ENCODE measurements at places on chromosomes 1 and 21.

GRCh38 chr1:178688244-178688643 lies 36.8 kb upstream of the RALGPS2 start:
- DNase-seq, result no peak

DNA sequence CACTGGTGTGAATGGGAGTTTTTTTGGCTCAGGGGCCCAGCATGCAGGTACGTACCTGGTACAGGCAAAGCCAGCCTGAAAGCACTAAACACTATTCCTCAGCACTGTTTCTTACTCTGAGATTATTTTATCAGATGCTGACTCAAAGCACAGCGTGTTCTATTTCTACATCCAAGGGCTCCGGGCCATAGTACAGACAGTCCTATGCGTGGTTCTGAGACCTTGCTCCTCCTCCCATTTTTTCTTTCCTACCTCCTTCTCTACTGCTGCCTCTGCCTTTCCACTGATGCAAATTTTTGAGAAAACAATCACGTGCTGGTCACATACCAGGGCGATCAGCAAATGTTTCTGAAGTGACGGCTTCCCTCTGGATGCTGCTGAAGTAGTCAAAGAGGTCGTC lies 36.3 kb downstream of the PDPN start:
- no peak for DNase-seq

- DNase-seq, result no peak
These were observed 120.2 kb downstream of the TLR5 start for GRCh38 chr1:223022641-223023473.

DNA sequence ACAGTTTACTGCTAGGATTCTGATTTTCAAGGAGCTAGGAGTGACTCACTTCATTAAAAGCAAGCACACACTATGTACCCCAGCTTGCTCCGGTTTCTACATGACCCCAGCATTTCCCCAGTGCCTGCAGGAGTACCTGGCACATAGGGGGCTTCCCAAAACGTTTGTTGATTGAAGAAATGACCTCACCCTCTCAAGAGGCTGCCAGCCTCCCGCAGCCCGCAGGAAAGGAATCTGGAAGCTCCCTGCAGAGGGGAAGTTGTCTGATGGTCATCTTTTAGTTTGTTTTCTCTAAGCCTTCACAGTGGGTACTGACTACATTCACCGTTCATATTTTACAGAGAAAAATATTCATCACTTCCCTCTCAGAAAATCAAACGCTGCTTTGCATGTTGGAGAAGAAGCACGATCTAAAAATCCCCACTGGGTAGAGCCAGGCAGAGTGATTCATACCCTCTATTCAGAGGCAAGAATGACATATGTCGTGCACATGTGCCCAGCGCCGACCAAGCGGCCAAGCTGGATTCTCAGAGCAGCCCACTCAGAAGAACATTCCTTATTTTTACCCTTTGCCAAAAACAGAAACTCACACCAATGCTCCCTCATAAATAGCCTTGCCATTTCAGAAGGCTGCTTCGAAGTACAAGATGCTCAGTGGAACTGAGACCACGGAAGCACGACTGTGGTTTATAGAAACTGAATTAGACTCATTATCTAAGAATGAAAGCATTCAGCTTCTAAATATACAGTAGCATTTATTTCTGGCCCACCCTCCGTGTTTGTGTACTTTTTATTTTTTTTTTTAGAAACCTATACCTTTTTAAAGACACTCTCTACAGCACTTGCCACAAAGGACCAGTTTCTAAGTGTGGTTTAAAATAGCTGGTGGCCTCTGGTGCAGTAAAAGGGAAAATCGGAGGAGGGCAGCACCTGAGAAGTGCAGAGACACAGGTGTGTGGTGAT lies 143.2 kb downstream of the MIS18A start:
- DNase-seq, result no peak

GRCh38 chr1:230011333-230012092 lies 55.5 kb upstream of the GALNT2 start:
- DNase-seq, result no peak

DNA sequence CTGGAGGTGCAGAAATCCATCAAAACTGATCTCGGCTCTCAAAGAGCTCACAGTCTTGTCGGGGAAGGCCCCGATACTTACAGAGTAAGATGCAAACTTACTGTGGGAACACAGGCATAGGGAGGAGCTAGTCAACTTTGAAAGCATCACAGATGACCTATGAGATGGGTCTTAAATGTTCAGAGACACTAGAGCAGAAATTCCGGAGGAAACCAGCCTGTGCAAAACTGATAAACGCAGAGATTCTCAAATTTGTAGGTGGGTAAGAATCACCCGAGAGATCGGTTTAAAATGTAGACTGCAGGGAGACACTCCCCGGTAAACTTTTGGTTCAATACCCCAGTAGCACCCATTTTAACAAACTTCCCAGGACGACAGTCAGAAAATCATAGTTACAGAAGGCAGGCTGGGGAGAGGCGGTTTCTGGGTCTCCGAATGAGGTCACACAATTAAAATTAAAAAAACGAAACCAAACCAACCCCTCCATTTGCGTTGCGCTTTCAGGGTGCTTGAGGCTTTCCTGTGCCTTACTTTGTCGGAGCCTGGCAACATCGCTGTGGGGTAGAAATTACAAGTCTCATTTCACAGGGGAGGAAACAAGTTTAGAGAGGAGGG lies 755 bp upstream of the THRAP3 start:
- peak; percentile 70 for DNase-seq

DNA sequence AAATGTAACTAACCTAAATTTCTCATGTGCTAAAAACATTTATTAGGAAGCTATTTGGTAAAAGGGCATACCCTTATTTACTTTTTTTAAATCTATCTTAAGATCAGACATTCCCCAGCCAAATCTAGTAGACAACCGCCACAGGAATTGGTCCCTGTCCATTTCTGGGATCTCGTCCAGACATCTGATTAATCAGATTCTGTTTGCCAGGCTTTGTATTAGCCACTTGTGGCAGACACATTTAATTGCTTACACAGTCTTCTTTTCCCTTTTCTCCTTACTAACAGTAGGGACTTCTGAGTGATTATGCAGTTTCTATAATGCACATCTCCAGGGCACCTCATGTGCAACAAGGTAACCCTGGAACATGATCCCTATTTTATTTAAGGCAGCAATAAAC lies 449.0 kb upstream of the RGS18 start:
- no peak for DNase-seq

GRCh38 chr1:9784508-9785133 lies 39.1 kb downstream of the CLSTN1 start:
- peak; percentile 75 for DNase-seq

- DNase-seq, result no peak
These were observed at the start of gene CLDN19 for GRCh38 chr1:42739753-42740700. CLDN19 (minus strand) TSS chr1:42740236; CDS start chr1:42740063, 173 bp downstream.

DNA sequence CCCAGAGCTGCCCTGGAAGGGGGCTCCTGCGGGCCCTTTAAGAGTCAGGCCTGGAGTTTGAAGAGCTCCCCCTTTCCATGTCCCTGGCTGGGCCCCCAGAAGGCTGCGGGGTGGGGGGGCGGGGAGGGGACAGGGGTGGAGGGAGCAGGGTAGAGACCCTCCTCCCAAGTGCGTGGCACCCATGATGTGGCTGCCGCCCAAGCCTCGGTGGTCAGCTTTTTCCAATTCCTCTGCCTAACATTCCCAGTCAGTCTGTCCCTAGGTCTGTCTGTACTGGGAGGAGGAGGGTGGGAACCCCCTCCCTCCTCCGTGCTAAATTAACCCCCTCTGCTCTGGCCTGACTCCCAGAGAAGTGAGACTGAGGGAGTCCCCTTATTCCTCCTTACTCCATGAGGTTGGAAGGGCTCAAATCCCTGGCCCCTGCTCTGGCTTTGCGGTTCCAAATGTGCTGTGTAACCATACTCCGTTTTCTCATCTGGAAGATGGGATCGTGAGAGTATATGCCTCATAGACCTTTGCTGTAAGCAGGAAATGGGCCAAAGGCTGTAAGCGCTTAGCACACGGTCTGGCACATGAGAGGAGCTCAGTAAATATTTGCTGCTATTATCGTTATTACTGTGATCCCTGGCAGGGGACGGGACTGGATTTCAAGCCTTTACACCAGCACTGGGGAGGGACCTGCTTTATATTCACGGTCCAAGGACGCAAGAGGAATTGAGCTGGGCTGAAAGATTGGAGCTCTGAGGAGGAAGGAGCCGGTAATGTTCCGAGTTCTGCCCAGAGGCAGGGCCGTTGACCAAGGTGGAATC lies 658 bp upstream of the COL16A1 start:
- DNase-seq, result no peak

DNA sequence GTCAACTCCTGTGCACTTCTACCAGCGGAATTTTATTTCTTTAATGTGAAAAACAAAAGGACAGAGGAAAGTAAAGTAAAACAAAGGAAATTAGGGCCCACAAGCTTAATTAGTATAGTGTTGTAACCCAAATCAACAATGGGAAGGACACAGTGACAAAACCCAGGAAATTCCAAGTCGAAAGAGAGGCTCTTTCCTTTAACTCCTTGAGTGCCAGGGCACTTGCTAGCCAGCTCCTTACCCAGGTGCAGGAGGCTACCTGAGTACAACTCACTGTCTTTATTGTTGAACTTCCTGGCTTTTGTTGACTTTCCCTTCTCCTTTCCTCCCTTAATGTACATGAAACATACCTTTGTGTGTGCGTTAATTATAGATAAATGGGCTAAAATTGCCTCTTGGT lies 55.0 kb downstream of the PEX14 start:
- no peak for DNase-seq

DNA sequence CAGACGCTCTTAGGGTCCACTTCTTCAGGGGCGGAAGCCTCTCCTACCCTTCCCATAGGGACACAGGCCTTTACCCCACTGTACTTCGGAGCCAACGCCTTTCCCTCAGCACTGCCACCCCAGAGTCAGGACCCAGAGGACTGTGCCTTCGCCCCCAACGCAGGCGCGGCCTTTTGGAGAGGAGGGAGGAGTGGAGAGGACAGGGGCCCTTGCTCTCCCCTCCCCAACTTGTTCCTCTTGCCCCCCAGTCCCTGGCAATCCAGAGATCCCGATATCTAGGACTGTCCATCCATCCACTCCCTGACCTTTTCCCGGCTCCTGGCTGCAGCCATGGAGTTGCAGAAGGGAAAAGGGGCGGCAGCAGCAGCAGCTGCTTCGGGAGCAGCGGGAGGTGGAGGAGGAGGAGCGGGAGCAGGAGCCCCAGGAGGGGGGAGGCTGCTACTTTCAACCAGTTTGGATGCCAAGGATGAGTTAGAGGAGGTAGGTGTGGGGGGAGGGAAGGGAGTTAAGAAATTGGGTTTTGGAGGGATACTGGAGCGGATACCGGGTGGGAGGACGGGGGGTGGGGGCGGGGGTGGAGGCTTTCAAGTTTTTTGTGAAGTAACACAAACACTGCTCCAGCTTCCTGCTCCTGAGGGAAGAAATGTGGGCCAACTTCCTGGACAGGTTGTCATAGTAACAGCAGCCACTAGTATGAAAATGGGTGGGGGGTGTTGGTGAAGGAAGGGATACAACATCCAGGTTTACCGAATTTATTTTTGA lies 636 bp downstream of the INTS3 start:
- peak; percentile 12 for DNase-seq

GRCh38 chr1:207910591-207911354 lies at the start of gene CD34:
CD34 (minus strand) TSS chr1:207911125; CDS start chr1:207911080, 45 bp downstream.
- no peak for DNase-seq

GRCh38 chr1:246106342-246106763 lies 400.7 kb downstream of the SMYD3 start:
- DNase-seq, result no peak

DNA sequence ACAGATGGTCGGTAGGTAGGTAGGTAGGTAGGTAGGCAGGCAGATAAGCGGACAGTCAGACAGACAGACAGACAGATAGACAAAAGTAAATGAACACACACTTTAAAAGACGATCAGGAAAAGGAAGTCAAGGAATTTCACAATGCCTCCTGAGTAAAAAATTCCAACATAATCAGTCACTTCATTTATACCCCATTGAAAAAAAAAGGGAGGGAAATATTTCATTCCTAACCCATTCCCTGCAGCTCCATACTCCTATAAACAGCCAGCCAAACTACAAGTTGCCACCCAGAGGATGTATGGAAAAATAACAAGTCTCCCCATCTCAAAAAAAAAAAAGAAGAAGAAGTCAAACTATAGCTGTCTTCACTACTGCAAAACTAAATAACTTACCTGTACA lies 43.4 kb downstream of the ZZZ3 start:
- no peak for DNase-seq

- no peak for DNase-seq
These were observed 12.5 kb downstream of the SPSB1 start for GRCh38 chr1:9305216-9305615.

- no peak for DNase-seq
These were observed 222.6 kb downstream of the PRDM2 start for GRCh38 chr1:13922466-13923110.

DNA sequence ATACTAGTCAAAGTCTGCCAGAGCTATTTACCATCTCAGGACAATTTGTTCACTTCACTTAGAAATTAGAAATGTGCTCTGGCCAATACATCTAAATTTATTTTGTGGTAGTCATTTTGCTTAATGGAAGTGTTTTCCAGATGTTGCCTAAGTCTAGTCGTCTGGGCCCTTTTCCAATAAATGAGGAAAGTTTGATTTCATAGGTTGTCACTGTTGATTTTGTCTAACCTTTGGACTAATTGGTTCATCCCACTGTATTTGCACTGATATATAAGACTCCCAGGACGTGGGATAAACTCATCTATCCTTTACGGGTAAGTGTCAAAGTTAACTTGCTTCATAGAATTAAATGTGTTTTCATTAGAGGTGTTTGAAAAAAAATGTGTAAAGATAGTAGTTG lies 79.1 kb downstream of the TPR start:
- DNase-seq, result no peak
